Fibroblast of skin of right biceps (primary cell): ENCODE measurements at places on chromosomes 5 and 9.

DNA sequence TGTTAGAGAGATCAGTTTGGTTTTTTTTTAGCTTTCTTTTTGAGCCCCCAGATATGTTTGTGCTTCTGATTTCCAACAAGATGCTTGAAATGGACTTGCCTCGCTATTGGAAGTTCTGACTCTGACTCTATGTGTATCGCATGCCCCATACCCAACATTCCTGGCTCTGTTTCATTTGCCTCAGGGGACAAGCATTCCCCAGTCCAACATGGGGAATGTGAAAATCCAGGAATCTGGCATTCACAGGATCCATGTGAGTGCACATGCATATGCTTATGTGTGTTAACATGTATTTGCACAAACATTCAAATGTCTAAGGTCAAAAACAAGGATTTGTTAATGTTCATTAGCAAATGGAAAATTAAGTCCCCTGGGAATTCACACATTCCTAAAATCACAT, 233.9 kb downstream of the TLR4 start:
- no peak for DNase-seq

GRCh38 chr5:160445132-160445531, 23.5 kb downstream of the PTTG1 start:
- DNase-seq, result no peak

- DNase-seq, result peak; percentile 44
These were observed 339.0 kb upstream of the KIF2A start for GRCh38 chr5:61966997-61967396.

- no peak for DNase-seq
These were observed 182.9 kb upstream of the NUDT12 start for GRCh38 chr5:103745353-103746065.

- no peak for DNase-seq
These were observed 3.8 kb downstream of the MRPL22 start for GRCh38 chr5:154944716-154945115.
